Bronchus fibroblast of lung (primary cell): ENCODE measurements at places on chromosomes 7 and 10. TPM values are rescaled to one million over a fixed set of nuclear protein-coding genes. Genes with fewer than 3 reads are reported as not detected.

The ABHD11 gene
- 25.9 and 26.3 TPM in 2 replicates for total RNA-seq

The TDRD1 gene
- not detected in 2 replicates for total RNA-seq

The CYP3A5 gene
- 0.15 TPM in 1 of 2 replicates, not detected in the other for total RNA-seq

The SPDYE2B gene
- not detected in 2 replicates for total RNA-seq

The CYP3A4 gene
- not detected in 2 replicates for total RNA-seq

The NKX6-2 gene
- total RNA-seq = not detected in 2 replicates

The CCZ1B gene
- total RNA-seq = 16.8 and 23.2 TPM in 2 replicates

The NODAL gene
- total RNA-seq = not detected in 2 replicates
